HEK293T (cell line): ENCODE measurements at places on chromosomes 7 and 10.

DNA sequence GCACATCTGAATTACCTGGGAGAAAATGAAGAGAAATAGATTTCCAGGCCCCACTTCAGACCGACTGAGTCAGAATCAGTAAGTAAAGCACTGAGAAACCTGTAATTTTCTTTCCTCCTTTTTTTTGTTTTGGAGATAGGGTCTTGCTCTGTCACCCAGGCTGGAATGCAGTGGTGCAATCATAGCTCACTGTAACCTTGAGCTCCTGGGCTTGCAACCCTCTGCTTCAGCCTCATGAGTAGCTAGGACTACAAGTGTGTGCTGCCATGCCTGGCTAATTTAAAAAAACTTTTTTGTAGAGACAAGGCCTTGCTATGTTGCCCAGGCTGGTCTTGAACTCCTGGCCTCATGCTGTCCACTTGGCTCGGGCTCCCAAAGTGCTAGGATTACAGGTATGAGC is 260.2 kb downstream of the STK31 start:
- DNase-seq: no peak

GRCh38 chr7:33091111-33091531 is 18.1 kb downstream of the RP9 start:
- DNase-seq: no peak

GRCh38 chr10:27500886-27501285 is 3.2 kb upstream of the RAB18 start:
- no peak for DNase-seq

- DNase-seq: no peak
Measured at GRCh38 chr10:13276749-13277365, 23.0 kb downstream of the PHYH start.

DNA sequence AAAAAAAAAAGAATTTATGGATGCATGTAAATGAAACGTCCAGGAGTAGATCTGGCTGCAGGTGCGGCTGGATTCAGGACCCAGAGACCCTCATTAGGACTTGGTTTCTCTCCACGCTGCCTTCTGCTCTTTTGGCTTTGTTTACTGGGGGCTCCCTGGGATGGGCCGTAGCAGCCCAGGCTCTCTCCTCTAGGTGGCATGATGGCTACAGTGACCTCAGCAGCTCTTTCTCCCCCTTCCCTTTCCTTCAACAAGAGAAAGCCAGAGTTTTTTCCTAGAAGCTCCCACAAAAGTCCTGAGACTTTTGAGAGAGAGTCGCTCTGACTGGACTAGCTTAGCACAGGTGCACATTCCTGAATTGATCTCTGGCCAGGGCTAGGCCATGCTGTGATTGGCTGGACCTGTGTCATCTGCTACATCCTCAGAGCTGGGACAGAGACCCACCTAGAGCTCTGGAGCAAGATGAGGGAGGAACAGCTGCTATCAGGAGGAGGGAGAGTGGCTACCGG is 67.8 kb upstream of the PDCD4 start:
- DNase-seq: peak; percentile 58

DNA sequence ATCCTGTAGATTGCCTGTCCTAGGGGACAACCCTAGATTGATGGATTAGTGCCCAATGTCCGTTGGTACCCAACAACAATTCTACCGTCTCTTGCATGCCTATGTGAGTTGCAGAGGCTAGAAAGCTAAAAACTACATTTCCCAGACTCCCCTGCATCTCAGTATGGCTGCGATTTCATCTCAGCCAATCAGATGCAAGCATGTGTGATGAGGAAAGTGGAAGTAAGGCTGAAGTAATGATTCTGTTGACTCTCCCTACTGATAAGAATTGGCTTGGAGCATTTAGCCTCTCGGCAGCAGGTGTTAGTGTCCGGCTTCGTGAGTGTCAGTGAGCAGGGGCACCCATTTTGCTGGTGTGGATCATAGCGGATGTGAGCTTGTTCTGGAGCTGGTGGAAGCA is 171.9 kb downstream of the FGFR2 start:
- DNase-seq: peak; percentile 45

DNA sequence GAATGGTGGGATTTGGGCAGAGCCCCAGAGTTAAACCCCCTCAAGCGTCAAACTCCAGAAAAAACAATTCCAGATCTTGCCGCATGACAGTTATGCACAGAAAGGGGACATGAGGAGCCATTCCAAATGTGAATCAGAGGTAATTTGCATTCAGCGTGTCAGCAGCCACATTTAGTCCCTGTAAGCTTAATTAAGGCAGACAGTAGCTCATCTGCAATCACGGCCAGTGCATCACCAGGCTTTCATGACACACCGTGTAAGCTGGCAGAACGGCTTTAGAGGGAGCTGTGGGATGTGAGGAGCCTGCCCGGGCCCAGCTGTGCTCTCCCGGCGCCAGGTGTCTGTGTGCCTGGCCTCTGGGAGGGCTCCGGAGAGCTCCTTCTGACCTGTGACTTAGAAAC is 18.7 kb upstream of the PRKAG2 start:
- no peak for DNase-seq

- no peak for DNase-seq
Measured at GRCh38 chr10:128934492-128934891, 532.5 kb upstream of the MGMT start.

DNA sequence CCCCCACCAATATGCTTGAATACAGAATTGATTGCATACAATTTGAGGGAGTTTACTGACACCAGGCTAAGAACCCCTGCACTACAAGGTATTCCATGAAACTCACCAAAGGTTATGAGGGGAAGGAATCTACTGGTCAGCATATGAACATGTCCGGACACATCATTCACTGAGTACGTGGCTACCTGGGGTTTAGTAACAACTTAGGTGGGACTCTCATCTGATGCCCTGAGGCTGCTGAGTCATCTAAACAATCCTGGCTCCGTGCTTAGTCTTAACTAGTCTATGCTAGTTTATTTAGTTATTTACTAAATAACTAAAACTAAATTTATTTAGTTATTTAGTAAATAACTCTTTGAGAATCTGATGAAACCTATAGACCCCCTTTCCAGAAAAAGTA is 11.3 kb downstream of the PI4K2A start:
- DNase-seq: no peak

DNA sequence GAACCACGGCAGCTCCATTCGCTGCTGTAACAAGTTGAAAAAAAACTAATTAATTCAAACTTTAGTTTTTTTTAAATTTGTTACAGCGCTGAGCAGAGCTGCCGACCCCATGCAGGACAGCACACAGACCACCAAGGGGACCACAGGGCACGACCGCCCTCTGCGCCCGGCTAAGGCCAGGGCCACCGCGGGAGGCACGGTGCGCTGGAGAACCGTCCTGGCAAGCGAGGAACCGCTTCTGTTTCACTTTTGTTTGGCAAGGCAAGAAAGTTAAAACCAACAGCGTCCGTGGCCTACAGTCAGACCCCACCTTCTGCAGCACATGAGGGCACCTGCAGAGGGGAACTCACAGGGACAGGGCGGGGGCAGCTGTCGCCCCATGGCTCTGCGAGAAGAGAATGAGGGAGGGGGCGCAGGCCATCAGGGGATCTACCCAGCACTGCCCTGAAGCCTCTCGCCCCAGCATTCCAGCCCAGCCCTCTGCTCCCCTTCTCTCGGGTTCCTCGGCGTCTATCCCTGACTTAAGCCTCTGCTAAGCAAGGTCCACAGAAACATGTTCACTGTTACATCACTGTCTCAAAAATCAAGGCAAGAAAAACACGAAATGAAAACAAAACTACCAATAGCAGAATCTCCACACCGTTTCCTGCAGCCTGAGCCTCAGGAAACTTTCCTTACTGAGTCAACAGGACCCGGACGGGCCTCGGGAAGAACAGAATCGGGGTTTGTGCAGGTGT is 204.4 kb downstream of the DIP2C start:
- DNase-seq: no peak

- DNase-seq: no peak
Measured at GRCh38 chr10:88389456-88389855, 193.7 kb downstream of the RNLS start.

GRCh38 chr7:101743241-101743994 is 74.0 kb upstream of the CUX1 start:
- peak; percentile 73 for DNase-seq

- DNase-seq: no peak
Measured at GRCh38 chr10:47306387-47307210, 6.6 kb downstream of the GDF10 start.

GRCh38 chr10:128062881-128063563 is 63.2 kb downstream of the MKI67 start:
- DNase-seq: no peak

DNA sequence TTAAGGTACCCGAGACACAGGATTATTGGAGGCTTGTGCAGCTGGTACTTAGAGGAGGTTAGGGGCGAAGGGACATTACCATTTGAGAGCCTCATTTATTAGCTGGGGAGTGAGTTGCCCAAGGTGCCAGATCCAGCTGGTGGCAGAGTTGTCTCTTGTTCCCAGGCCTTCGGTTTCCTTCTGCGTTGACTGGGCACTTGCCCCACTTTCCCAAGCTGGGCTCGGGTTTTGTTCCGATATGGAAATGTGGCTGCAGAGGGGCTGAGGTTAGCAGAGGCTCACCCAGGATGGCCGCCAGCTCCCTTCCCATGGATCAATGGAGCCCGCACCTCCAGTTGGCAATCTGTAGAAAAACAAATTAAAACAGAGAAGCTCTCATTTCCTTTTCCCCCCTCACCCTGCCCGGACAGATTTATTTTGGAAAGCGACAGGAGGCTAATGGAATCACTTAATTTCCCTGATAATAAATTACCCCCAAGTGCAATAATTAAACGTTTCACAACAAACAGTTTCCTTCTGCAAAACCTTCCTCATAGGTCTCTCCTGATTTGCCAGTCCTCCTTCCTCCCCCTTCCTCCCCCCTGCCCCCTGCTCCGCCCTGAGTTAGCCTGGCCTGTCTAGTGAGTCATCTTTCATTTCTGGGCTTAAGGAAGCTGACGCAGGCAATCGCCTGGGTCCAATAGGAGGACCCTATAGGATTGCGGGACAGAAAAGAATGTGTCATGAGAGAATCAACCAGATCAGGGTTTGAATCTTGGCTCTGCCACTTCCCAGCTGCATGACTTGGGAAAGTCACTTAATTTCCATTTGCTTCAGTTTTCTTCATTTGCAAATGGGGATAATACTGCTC is 51.7 kb downstream of the ADRA2A start:
- DNase-seq: peak; percentile 55

GRCh38 chr7:132354527-132354926 is 221.7 kb downstream of the PLXNA4 start:
- DNase-seq: no peak

DNA sequence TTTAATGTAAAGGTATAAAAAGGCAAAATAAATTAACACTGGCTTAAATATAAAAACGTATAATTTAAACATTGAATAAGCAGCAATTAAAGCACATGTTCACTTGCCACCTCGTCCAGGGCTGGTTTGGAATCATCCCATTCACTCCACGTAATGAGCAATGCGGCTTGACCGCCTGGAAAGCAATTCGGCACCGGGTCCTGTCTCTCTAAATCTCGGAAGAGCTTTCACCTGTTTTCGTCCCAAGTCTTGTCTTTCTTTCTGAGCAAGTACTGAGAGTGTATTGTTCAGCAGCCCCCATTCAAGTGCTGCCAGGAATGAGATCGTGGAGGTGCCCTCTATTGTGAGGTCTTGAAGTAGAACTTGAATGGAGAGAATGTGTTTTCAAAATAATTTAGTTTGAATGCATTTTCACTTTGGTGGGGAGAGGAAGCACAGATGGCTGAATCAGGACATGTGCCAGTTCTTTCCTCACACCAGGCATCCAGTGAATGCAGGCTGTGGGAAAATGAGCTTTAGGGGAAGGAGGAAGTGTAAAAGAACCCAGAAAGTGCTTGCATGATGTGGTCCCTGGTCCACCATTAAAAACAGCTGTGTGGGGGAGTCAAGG is 515.2 kb downstream of the REEP3 start:
- DNase-seq: no peak

DNA sequence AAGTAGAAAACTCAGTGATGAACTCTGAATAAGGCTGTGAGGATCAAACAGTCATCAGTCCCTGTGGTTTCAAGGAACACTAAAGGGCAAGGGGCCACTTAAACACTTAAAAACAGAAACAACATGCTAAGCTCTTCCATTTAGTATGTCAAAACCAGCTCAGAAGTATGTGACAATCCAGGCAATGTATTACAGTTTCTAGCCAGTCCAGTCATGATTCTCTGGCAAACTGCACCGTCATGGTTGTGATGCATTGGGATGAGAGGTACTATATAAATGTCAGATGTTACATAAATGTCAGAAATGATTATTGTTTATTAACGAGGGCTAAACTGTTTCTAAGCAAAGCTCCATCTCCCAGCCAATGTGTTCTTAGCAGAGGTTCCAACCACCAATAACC is 4.7 kb upstream of the CREB5 start:
- DNase-seq: no peak

DNA sequence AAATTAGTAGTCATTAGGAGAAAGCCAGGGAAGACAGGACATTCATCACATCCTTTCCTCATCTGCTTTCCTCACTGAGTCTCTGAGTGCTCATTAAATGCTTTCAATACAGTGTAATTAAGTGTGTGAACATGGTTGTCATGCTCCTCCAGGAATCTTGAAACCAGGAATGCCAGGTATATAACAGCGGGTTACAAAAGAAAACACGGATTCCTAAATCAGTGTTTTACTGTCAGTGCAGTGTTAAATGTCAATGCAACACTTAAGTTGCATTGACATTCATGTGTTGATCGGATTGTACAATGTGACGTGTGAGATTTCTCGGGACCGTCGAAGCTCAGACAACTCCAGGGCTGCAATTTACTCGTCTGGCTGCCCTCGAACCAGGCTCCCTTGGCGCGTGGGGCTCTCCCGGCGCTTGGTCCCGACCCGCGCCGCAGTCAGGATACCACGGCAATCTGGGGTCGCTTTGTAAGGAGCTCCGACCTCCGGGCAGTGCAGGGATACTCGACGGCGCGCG is 455 bp upstream of the SPAG6 start:
- no peak for DNase-seq

DNA sequence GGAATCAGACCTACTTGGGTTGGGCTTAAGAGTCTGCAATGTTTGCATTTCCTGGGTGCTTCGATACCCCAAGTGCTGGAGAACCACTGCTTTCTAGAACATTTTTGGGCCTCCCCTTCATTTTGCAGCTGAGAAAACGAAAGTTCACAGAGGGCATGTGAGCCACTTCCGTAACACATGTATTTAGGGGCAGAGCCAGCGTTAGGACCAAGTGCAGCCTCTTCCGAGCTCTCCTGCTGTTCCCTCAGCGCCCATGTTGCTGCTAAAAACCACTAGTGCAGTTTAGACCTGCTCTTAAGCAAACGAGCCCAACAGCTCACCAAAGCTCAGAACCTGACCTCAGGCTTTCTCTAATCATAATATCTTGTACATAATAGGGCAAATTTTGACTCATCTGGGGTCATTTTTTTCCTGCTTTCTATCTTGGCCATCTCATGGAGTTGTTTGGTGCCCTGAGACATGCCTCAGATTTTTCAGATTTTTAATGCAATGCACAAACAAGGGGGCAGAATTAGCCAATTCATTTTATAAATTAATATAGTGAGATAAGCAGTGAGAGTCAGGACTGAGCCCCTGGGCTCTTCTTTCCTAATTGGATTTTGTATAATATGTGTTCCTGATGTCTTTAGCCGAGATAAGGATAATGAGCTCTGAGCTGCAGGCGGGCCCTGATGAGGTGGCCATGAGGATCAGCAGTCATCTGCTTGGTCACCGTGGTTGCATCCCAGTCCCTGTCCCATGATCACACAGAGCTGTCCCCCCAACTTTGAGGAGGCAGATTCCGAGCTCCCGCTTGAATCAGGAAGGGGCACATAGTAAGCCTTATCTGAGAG is 12.9 kb downstream of the BAG3 start:
- no peak for DNase-seq

- DNase-seq: no peak
Measured at GRCh38 chr7:106737202-106737562, 76.2 kb upstream of the CCDC71L start.
